ENCODE measurements at places on chromosomes 7 and 10.

DNA sequence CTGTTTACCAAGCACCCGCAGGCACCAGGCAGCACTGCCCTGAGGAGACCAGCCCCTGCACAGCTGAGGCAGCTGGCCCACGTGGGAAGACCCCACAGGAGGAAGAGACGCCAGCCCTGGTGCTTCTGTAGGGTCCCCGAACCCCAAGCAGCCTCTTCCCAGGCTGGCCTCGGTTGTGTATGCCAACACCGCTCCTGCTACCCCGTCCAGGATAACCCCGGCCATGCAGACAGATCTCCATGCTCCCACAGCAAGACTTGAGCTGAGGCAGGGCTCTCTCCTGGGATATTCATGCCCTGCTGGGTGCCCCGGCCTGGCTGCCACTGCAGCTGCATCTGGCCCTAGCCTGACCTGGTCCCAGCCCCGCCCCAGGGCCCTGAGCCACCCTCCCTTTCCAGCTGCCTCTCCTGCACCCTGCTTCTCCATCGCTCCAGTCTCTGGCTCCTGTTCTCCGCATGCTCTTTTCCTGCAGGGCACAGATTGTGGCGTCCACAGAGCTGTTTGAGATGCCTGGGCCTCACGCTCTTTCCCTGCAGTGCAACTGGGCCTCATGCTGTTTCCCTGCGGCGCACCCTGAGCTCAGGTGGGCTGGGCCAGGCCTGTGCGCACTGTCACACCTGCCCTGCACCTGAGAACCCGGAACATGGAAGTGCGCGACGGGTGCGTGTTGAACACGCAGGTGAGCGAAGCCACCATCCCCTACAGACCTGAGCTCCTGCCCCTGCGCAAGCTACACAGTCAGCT, 236.2 kb downstream of the ELFN1 start:
- DNase-seq: no peak

DNA sequence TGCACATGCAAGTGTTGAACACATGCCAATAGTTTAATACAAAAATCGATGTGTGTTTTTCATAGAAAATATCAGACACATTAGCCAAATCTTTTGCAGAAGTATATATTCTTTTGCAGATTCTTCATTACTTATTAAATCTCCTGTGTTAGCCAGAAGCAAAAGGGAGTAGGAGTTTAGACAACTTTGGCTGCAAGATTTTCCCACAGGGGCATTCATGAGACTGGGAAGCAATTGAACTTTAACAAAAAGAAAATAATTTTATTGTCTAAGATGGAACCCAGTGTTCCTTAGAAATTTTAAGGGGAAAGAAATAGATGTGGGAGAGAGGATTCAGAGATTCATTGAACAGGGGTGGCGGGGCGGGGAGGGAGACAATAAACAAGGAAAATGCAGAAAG, 1336.0 kb downstream of the GATA3 start:
- DNase-seq: no peak

GRCh38 chr7:123864436-123864835, 19.5 kb downstream of the HYAL4 start:
- no peak for DNase-seq

DNA sequence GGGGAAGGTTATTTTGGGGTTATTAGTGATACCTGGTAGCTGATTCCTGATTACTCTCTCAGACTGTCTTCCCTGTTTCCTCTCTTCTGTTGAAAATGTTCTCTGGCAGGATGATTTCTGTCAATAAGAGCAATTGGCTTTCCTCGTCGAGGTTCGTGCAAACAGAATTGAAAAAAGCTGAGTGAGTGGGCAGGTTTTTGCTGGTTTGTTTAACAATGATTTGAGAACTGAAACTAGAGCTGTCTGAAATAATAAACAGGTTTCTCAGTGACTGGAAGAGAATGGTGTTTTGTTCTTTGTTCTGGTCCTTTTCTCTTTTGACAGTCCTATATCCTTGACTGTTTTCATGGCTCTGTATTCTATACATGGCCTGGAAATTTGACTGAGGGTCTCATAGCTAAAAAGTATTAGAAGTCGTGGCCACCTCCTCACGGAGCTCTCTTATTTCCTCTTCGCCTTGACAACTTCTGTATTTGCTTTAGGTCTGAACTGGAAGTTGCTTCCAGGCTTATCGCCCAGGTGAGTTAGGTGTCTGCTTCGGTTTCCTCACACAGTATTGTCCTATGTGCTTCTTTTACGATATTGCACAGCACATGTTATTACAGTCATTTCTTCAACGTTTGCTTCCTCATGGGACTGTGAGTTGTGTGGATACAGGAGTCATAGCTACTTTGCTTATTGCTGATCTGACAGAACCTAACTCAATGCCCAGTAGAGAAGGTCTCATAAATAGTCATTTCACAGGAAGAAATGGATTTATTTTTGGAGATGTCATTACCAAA, 403.6 kb downstream of the NRG3 start:
- no peak for DNase-seq

GRCh38 chr10:21824409-21824808, 179.1 kb downstream of the DNAJC1 start:
- DNase-seq: no peak

DNA sequence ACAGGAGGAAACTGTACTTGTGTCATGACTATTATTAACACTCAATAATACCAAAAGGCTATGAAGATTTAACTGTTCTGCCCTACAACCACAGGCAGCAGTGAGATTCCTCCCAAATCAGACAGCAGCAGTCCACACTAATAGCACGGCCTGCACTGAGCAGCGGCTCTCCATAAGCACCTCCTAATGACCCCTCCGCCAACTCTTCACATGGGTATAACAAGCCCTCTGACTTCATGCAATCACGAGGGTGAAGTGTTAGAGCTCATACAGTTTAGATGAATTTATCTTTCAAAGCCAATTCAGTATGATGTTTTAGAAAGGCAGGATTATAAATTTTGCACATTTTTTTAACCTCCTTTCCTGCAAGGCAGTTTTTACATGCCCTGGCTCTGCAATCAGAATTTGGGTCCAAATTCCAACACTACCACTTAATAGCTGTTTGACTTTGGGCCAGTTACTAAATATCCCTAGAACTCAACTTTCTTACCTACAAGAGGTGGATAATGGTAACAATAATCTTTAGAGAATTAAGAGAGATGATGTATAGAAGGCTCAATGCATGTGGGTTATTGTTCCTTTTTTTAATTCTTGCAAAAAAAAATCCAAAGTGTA, 617.1 kb downstream of the KCNMA1 start:
- DNase-seq: no peak

DNA sequence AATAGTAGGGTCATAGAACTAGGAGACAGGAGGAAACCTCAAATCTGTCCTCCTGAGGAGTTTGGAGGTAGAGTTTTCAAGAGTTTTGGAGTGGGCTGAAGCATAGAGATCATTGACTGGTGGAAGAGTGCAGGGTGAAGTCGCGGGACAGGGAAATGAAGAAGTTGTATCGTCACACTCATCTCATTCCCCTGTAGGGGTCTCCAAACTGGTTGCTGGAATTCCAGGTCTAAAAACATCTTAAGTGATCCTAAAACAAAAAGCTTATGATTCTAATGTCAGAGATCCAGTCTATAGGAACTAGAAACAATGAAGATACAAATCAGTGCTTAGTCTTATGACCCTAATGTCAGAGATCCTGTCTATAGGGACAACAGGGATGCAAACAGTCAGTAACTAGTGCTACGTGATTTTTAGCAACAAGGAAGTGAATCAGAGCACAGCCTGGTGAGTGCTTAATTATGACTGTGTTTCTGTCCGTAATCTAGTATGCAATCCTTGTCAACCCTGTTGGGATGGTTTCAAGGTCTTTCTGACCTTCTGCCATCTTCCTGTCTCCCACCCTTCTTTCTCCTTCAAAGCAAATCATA, 139.4 kb downstream of the SKIDA1 start:
- DNase-seq: no peak

DNA sequence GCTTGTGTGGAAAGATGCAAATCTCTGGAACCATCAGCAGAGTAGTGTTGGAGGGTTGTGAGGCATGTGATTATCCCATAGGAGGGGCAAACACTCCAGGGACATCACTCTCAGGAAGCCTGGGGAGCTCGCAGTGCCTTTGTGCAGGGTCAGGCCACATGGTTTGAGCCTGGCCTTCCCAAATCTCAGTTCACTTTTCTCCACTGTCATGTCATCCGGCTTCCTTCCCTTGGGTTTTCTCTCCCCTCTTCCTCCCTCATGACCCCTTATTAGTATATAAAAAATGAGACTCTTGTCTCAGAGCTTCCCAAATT, 20.4 kb downstream of the TSPAN14 start:
- no peak for DNase-seq

DNA sequence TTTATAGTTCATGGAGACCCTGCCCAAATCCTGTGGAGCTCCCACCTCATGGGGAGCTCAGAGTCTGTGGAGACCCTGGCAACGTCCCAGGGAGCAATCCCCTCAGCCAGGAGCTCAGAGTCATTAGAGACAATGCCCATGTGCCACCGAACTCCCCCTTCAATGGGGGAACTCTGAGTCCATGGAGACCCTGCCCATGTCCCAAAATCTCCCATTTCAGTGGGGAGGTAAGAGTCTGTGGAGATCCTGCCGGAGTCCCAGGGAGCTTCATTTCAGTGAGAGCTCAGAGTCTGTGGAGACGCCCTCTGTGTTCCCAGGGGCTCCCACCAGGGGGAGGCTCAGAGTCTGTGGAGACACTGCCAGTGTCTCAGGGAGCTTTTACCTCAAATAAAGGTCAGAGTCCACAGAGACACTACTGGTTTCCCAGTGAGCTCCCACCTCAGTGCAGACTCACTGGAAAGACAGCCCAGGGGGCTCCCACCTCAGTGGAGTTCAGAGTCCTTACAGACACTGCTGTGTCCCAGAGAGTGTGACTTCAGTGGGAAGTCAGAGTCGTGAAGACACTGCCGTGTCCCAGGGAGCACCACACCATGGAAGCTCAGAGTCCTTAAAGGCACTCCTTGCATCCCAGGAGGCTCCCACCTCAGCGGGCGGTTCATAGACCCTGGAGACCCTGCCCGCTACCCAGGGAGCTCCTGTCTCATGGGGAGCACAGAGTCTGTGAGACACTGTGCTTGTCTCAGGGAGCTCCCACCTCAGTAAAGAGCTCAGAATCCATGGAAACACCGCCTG, 5.0 kb downstream of the MYO1G start:
- DNase-seq: peak; percentile 60

- DNase-seq: no peak
Measured at GRCh38 chr10:61042533-61042932, 98.5 kb upstream of the RHOBTB1 start.

DNA sequence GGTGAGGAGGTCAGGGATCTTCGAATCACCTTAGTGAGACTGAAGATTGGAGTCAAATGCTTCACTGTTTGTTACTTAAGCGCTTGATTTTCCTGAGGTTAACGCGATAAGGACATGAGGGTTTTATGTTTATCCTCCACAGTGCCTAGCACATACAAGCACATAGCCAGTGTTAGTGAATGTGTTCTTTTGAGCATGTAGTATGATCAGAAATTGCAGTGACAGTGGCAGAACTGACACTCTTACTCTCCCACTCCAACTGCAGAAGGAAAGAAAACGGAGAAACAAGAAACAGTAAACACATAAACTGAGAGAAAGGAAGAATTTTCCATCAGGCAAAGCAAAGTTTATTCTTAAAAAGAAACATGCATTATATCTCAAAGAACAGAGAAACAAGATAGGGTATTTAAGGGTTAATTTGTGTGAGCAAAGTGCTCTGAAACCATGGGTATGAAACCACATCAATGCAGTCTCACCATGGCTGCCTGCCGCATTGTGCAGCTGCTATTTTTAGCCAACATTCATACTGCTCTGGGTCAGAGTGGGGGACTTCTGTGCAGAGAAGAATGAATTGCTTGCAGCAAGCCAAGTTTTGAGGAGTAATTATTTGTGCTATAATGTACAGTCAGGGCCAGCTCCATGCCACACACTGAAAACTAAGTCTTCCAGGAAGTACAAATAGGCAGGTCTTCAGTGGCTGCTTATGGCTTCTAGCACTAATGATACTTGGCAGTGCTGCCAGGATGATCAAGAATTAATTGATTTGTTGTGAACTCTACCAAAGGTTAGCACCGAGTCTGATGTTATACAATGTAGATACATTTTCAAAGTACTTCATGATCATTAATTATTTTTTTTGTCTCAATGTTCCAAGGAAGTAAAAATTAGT, 152.0 kb downstream of the MACC1 start:
- DNase-seq: no peak

- DNase-seq: no peak
Measured at GRCh38 chr7:77370606-77371005, 45.5 kb downstream of the GSAP start.

- DNase-seq: no peak
Measured at GRCh38 chr7:156903232-156903909, 10.4 kb upstream of the LMBR1 start.

- no peak for DNase-seq
Measured at GRCh38 chr7:75575488-75576121, 83.5 kb downstream of the SPDYE5 start.

GRCh38 chr7:70595370-70595754, 536.6 kb upstream of the GALNT17 start:
- no peak for DNase-seq

GRCh38 chr10:44125879-44126278, 259.0 kb downstream of the CXCL12 start:
- no peak for DNase-seq

GRCh38 chr10:22856444-22857074, 71.3 kb upstream of the ARMC3 start:
- DNase-seq: no peak
